ENCODE measurements at places on chromosomes 6 and 20.

GRCh38 chr6:100453701-100454521, 10.8 kb downstream of the SIM1 start:
- DNase-seq, result no peak

GRCh38 chr6:33018904-33019303, 9.5 kb upstream of the HLA-DOA start:
- peak; percentile 10 for DNase-seq

DNA sequence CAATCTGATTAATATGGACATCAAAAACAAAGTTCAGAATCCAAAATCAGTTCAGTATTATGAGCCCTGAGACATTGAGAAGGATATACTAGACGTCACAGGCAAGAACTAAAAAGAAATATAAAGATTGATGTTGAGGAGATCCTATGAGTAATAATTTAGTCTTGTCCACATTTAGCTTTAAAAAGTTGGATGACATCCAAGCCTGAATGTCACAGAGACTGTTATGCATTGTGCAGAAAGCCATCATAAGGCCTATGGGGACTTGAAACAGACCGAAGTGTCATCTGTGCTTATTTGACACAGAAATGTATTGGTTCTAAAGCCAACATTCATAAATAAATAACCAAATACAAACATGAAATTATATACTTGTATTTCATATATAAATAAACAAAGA, 581.8 kb upstream of the MMS22L start:
- no peak for DNase-seq

GRCh38 chr6:157670466-157671186, 152.4 kb upstream of the SNX9 start:
- no peak for DNase-seq

DNA sequence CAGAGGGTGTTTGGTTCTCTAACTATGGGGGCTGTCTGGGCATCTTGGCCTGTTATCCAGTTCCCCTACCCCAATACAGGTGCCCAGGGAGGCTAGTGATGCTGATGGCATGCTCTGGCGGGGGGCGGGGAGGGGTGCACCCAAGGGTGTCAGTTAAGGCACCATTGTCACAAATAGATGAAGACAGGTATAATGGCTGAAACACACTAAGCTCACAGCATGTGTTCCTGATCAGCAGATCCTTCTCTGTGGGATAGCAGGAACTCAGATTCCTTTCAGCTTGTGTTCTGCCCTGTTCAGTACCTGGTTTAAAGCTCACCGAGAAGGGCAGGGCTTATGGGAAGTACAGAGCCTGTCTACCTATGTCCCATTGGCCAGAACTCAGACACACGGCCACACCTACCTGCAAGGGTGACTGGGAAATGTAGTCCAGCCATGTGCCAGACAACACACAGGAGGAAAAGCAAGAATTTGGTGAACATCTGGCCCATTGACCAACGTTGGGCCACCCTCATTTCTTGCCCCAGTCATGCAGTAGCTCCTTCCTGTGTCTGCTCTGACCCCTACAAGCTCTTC, 3.4 kb upstream of the RSPO4 start:
- no peak for DNase-seq

DNA sequence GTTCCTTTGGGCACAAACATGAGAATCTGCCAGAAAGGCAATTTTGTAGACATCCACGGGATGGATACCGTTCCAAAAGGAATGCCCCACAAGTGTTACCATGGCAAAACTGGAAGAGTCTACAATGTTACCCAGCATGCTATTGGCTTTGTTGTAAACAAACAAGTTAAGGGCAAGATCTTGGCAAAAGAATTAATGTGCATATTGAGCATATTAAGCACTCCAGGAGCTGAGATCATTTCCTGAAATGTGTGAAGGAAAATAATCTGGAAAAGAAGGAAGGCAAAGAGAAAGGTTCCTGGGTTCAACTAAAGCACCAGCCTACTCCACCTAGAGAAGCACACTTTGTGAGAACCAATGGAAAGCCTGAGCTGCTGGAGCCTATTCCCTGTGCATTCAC, 103.9 kb upstream of the ARG1 start:
- no peak for DNase-seq

DNA sequence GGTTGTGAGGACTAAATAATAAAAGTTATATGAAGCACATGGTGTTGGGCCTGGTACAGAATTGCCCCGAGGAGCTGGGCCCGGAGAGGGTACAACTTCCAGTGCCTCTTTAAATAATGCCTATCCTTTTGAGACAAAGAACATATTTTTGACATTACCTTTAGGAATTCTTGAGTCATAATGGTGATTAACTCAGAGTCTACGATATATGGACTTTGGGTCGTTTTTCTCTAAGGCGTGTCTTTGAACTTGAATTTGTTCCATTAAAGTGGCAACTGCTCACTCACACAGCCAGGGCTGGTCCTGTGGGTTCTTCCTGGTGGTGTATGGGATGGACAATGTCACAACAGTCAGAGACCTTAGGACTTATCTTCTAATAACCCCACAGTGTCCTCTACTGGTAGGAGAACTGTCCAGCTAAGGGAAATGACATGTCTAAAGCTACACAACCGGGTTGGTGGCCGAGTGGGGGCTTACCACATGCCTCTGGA, 106.5 kb downstream of the CDC5L start:
- peak; percentile 55 for DNase-seq

DNA sequence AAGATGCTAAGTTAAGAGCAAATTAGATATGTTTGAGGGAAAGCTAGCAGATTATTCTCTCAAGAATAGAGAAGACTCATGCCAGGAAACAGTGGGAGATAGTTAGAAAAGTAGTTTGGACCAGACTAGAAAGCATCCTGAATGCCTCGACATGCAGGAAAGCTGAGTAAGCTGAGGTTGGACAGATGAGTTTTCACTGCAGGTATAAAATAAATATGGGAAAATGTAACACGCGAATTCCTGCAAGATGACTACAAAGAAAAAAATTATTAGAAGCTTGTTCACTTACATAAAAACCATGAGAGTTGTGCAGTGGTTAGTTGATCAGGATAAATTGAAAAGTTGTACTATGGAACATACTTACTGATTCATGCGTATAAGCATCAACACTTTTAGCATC, 484.2 kb upstream of the MANEA start:
- no peak for DNase-seq

GRCh38 chr20:44733341-44734069, 12.2 kb upstream of the KCNK15 start:
- no peak for DNase-seq
